ENCODE measurements at places on chromosomes 1 and 21.

DNA sequence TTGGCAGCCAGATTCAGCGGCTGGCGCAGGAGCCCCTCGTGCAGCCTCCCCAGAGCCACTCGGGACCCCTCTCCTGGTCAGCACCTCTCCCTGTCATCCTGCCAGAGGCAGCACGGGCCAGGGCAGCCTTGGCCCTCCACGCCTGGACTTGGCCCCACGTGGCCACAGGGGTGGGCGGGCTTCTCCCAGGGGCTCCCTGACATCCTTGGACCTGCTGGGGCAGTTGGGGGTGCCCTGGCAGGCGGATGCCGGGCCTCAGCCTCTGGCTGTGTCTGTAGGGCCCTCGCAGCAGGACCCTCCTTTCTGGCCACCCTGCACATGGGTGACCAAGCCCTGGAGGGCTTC lies 60.2 kb downstream of the MORN1 start:
- no peak for DNase-seq

DNA sequence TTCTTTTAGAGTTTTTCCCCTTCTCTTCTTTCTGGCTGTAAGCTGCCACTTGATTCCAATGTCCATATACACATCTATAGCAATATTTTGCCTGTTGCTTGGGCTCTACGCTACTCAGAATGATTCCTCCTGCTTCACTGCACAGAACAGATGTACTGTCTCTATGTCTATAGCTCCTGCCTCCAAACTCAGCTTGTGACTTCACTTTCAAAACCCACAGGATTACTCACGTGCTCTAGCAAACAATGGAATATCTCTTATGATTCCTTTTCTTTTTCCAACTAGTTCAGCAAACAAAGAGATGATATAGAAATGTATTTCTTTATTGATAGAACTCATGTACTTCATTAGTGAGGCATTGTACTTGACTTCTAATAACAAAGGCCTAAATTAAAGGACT lies 80.5 kb upstream of the SOX13 start:
- DNase-seq, result no peak

- no peak for DNase-seq
These were observed 69.5 kb downstream of the TRIM11 start for GRCh38 chr1:228337031-228337564.

- DNase-seq, result no peak
These were observed 79.3 kb downstream of the SPSB1 start for GRCh38 chr1:9371951-9372350.

DNA sequence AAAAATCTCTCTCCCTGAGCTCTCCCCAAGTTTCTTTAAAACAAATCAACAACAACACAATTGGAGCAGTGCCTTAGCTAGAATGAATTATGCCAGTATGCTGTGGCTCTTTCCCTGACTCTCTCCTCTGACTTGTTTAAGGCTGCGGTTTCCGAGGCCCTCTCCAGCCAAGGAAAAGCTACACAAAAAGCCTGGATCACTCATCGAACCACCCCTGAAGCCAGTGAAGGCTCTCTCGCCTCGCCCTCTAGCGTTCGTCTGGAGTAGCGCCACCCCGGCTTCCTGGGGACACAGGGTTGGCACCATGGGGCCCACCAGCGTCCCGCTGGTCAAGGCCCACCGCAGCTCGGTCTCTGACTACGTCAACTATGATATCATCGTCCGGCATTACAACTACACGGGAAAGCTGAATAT lies 1.9 kb downstream of the S1PR1 start:
- peak; percentile 86 for DNase-seq

GRCh38 chr1:226131639-226132038 lies 54.9 kb downstream of the ACBD3 start:
- DNase-seq, result no peak

GRCh38 chr1:233197940-233198339 lies 97.6 kb downstream of the PCNX2 start:
- no peak for DNase-seq

DNA sequence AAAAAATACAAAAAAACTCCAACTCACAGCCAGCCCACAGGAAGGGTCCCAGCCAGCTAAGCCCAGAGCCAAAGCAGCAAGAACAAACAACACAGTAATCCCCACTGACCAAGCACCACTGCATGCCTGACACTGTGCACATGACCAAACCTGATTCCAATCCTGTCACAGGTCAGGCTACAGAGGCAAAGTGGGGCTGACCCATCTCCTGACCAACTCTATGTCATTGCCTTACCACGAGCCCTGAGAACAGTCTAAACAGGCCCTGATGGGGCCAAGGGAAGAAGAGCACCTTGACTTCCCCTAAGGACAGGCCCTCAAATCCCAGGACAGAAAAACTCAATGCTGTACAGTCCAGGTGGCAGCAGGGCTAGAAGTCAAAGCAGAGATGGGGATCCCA lies 2.4 kb downstream of the LSS start:
- no peak for DNase-seq

DNA sequence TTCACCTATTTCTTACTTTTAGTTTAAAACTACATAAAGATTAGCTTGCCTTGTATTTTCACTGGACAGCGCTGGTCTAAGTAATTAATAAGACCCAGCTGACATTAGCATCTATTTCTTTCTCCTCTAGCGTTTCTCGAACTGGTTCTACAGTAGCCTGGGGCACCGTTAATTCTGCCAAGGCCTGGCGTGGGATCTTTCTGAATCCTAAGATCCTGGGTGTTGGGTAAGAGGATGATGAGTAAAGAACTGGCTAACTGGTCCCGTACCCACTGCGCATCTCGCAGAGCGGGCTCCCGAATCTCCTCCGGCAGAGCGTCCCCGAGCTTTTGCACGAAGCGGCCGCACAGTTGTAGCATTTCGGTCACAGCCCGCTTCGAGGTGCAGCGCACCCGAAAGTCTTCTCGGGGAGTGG lies 309 bp downstream of the NSL1 start:
- DNase-seq, result peak; percentile 74

DNA sequence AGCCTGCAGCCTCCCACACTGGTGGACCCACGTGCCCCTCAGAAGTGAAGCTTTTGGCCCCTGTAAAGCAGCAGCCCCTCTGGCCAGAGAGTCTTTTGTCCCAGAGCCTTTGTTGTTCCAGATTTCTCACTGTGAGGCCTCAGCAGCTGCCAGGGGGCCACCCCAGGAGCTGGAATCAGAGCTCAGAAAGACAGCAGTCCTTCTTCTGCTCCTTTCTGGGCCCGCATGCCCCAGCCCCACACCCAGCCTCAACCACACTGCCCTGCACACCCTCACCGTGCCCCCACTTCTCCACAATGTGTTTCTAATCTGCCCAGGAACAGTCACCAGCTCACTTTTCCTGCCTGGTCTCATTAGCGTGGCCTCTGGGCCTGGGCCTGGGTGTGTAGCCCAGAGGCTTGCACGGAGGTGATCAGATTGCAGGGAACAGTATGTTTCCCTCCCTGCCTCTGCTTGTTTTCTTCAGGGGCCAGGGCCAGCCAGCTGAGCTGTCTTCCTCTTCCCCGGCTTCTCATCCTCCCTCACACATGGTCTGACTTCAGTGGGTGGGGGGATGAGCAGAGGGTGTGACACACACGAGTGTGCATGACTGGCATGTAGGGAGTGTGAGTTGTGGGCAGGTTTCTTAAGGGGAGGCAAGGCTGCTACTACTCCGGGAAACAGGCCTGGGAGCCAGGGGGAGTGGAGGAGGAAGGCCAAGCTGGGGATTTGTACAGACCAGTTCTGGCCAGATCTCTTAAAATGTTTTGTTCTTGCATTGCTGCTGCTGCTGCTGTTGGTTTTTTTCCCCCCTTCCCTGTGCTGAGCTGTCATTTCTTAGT lies 82.5 kb upstream of the ZNF648 start:
- DNase-seq, result no peak

- no peak for DNase-seq
These were observed 238.0 kb downstream of the NTNG1 start for GRCh38 chr1:107378866-107379265.

DNA sequence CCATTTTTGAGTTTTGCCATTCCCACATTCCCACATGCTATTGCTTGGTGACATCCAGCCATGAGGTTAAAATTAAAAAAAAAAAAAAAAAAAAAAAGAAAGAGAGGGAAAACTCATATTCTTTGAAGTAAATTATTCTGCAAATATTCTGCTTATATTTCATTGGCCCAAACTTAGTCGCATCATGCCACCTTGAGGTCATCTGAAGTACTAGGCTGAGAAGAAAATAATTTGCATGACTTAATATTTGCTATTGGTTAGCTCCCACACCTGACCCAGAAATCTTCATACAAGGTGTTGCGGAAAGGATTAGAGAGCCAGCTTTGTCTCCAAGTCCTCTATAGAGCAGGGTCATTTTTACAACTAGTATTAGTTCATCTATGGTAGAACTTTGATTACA lies 2206.0 kb downstream of the MRPL39 start:
- peak; percentile 18 for DNase-seq

GRCh38 chr1:7868070-7868780 lies 15.4 kb upstream of the UTS2 start:
- DNase-seq, result no peak

- DNase-seq, result peak; percentile 89
These were observed 6.2 kb downstream of the RASSF5 start for GRCh38 chr1:206513312-206514111.
